ENCODE measurements at places on chromosomes 6 and 20. TPM values are rescaled to one million over a fixed set of nuclear protein-coding genes. Genes with fewer than 3 reads are reported as not detected.

Gene ACTL10
- 12.0 TPM for polyA plus RNA-seq

Gene RNF144B
- 6.2 TPM for polyA plus RNA-seq

Gene TREML2
- polyA plus RNA-seq = 12.4 TPM

Gene BHLHE23
- not detected for polyA plus RNA-seq

Gene NKX2-2
- not detected for polyA plus RNA-seq

Gene ZSCAN31
- 0.56 TPM for polyA plus RNA-seq

Gene AURKA
- 0.95 TPM for polyA plus RNA-seq

Gene RIPOR3
- 3.3 TPM for polyA plus RNA-seq

Gene SSTR4
- not detected for polyA plus RNA-seq

Gene ZDHHC14
- 13.5 TPM for polyA plus RNA-seq

Gene PHACTR3
- polyA plus RNA-seq = not detected
